ENCODE measurements at places on chromosomes 2 and 18.

DNA sequence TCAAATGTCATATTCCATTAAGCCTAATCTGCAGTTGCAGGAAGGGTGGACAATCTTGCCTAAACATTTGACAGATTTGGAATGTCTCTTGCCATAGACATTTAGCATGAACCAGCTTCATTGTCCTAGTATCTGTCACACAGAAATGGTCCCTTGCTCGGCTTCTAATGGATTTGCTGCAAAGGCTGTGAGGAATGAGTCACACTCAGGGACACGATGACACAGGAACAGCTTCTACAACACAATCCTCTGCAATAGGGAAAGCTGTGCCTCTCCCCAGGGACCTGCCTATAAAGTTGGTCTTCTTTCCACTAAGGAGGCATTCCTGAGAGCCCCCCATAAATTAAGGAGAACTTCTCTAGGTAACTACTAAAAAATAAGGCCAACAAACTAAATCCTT, 155.1 kb upstream of the L3MBTL4 start:
- peak; percentile 4 for DNase-seq

GRCh38 chr2:211437396-211437795, 881.0 kb downstream of the CPS1 start:
- no peak for DNase-seq

DNA sequence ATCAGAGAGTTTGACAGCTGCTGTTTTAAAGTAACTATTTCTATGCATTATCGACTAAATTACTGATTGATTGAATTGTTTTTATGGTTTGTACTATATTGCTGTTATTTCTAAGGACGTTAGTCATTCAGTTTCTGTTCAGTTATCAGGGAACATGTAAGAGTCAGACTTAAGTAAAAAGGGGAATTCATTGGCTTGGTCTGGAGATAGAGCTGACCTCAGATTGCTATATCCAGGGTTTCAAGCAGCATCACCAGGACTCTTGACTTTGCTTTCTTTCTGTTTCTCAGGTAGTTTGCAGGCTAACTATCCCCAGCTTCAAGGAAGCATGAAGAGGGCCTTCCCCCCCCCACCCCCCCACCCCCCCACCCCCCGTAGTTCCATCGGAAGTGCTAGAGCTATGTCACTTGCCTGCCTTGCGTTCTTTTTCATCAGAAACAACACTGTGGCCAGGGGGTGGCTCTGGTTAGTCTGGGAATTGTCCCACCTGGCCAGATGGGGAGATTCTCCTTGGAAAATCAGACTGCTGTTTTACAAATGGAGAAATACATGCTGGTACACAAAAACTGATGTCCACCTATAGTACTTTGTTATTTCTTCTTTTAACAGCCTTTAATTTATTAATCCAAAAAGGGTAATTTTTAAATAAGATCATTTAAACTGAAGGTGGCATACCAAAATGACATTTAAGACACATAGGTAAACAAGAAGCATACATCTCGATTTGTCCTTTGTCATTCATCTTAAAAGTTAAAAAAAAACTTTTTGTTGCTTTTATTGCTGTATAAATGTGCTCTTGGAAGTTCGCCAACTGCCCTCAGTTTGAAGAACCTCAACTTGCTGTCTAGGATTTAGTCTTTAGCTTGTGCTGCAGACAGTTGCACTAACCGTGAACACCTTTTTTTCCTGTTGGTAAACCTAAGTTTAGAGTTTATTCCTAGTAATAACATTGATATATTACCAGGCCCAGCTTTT, 9.4 kb downstream of the SMAD4 start:
- no peak for DNase-seq

DNA sequence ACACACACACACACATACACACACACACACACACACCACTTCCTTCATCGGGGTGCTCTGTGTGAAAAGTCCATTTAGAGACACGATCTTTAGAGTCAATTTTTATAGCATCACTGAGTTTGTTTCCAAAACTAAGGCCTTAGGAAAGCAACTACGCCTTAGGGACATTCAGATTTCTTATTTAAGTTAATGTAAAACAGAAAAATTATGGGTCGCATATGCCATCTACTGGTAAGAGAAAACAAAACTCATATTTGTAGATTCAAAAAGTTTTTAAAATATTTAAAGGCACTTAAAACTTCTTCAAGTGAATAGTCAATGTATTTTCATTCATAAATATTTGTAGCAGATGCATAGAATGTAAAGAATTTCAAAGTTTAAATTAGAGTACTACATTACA, 166.2 kb downstream of the ATAD2B start:
- no peak for DNase-seq

Measured in nephron progenitor cell (in vitro differentiated cells).